Hepatocyte (in vitro differentiated cells): ENCODE measurements at places on chromosomes 5 and 9. TPM values are rescaled to one million over a fixed set of nuclear protein-coding genes. Genes with fewer than 3 reads are reported as not detected.

DNA sequence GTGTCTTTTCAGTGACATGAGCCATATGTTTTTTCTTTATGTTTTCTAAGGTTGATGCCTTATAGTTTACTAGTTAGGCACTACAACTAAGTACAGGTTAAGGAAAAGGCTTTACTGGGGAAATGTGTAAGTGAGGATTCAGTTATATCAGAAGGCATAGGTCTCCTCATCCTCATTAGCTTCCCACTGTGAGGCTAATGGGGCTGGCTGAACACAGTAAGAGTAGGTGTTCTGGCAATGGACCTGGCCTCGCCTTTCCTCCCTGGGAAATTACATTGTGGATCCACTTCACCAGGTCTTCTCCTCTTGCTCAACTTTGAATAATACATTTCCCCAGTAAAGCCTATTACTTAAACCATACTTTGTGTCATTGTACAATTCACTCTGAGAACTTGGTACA lies 225.5 kb downstream of the PTPRD start:
- DNase-seq = no peak

GRCh38 chr5:172255444-172255843 lies 28.1 kb downstream of the UBTD2 start:
- no peak for DNase-seq

GRCh38 chr5:108615216-108615615 lies 132.5 kb upstream of the FER start:
- no peak for DNase-seq

ST8SIA4 gene
- total RNA-seq = 6.0 and 7.1 TPM in 2 replicates

PFN3 gene
- total RNA-seq = not detected in 2 replicates
